Stimulated activated CD4-positive, alpha-beta T cell treated with anti-CD3 and anti-CD28 coated beads, Interleukin-1b, Interleukin-23, amount 100 ng/mL, for 1 hour (primary cell): ENCODE measurements at places on chromosomes 7 and 10.
A peak's percentile ranks its signal among the peaks of the same experiment; 100 is the strongest.

- no peak for DNase-seq
Observed at GRCh38 chr10:95236068-95236903, 42.2 kb downstream of the ACSM6 start.

GRCh38 chr10:8214587-8214986 lies 160.1 kb downstream of the GATA3 start:
- no peak for DNase-seq

GRCh38 chr10:82628373-82628772 lies 753.4 kb downstream of the NRG3 start:
- DNase-seq, result no peak

GRCh38 chr10:42753126-42753506 lies 29.5 kb upstream of the BMS1 start:
- peak; percentile 70 for DNase-seq

DNA sequence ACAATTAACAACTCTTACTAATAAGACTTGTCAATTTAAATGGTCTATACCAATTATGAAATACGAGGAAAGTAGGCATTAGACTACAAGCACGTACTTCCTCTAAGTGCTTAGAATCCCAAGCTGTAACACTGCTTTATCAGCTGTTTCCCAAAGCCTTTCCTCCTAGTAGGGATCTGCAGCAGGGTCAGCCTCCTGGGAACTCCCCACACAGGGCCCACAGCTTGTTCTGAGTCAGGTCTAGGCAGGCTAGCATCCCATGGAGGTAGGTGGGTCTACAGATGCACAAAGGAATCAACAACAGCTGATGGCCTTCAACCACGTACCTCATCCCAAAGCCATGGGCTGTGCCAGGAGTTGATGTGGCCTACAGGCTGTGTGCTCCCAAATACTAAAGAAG lies 14.7 kb downstream of the MMS19 start:
- no peak for DNase-seq

DNA sequence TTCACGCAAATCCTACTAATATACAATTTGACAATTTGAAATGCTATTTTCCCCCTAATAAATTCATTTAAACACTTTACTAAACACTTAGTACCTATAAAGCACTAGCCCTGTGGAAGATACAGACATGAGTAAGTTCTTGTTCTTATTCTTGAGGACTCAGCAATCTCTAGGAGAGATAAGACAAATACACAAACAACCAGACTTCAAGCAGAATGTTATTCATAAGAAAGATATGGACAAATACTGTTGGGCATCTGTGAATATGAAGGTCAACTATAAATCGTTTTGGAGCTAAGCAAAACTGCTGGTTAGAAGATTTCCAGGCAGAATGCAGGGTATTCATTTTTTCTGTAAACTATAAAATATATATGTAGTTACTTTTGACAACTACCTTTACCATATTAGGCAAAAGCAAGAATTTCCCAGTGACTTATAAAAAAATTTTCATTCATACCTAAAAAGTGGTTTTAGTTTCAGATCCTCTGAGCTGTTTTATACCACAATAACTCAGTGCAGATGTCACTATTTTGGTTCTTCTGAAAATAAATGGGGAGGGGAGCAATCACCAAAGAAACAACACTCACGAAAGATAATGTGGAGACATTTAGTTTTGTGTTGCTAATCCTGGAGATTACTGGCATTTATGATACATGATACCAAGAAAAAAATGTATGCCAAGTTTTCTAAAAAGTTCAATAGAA lies 3.8 kb downstream of the VPS41 start:
- DNase-seq, result no peak

- DNase-seq, result no peak
Observed at GRCh38 chr10:33136271-33136670, 178.2 kb upstream of the ITGB1 start.

DNA sequence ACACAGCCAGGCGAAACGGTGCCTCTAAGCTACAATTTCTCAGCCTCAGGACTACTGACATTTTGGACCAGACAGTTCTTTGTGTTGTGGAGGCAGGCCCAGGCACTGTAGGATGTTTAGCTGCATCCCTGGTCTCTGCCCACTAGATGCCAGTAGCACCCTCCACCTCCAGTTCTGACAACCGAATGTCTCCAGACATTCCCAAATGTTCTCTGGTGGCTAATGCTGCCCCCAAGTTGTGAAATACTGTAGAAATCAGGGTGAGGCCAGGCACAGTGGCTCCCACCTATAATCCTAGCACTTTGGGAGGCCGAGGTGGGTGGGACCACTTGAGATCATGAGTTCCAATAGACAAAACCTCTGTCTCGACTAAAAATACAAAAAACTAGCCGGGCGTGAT lies 18.2 kb downstream of the HNRNPF start:
- DNase-seq, result no peak

DNA sequence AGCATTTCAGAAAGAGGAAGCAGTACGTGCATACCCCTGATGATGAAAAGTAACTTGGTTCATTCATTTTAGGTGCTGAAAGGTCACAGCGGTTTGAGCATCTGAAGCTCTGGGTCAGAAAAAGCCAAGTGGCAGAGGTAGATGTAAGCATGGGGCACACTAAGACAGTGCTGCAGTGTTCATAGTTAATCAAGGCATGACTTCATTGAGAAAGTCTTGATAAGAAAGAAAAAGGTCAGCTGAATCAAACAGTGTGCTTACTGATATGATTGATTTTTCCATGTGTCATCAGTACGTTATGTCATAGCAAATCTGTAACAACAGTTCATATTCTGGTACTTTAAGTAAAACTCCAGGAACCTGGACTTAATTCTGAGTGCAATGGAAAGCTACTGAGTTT lies 107.7 kb upstream of the PCLO start:
- no peak for DNase-seq

- DNase-seq, result no peak
Observed at GRCh38 chr10:56469482-56469881, 108.4 kb upstream of the ZWINT start.
